ENCODE measurements at places on chromosomes 7 and 10.

DNA sequence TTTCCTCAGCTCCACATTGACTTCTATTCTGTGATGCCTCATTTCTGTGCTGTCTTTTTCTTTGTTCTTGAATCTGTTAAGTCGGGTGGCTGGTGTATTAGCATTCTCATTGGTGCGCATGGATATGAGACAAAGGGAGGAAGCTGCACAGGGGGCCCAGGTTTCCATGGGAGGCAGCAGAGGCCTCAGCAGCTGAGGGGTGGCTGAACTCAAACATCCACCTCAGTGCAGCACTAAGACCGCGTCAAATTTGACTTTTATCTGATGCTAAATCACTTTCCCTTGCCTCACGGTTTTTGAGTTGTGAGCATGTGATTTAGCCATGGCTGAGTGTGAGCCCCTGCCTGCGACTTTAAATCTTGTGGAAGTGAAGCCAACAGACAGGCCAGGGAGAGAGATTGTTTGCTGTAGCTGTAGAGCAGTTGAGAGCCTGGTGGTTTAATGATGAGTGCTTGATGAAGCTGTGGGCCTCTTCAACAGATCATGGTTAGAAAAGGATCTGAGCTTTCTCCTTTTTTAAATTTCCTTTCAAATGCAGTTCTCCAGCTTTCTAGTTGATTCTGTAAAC is 193.3 kb upstream of the ZNF804B start:
- DNase-seq = no peak

DNA sequence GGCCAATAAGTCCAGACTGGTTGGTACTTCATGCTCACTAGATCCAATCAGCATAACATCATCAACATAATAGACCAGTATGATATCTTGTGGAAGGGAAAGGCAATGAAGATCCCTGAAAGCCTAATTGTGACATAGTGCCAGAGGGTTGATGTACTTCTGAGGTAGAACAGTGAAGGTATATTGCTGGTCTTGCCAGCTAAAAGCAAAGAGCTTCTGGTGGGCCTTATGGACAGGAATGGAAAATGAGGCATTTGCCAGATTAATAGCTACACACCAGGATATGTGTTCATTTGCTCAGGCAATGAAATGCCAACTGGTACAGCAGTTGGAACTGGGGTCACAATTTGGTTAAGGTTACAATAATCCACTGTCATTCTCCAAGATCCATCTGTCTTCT is 156.4 kb downstream of the HTR7 start:
- DNase-seq = no peak

DNA sequence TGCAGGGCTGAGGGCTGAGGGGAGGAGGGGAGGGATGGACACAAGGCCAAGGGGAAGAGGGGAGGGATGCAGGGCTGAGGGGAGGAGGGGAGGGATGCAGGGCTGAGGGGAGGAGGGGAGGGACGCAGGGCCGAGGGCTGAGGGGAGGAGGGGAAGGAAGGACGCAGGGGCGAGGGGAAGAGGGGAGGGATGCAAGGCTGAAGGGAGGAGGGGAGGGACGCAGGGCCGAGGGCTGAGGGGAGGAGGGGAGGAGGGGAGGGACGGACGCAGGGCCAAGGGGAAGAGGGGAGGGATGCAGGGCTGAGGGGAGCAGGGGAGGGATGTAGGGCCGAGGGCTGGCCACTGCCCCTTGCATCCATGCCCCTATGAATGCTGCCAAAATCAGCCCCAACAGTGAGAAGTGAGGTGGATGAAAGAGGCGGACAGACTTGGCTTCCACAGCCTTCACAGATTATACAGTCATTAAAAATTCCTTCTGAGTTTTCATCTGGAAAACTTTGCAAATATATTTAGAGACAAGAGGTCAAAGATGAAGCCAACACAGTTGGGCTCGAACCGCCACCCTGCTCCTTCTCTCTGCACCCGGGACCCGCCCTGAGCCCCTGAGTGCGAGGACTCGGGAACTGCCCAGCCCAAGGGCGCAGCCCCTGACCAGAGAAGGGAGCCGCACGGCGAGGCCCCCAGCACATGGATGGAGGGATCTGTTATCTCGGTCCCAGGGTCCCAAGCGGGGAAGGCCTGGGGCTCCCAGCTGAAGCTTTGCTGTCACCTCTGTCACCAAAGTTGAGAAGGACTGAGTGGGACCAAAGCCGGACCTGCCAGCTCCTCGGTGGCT is 65.8 kb downstream of the DIP2C start:
- DNase-seq = no peak

DNA sequence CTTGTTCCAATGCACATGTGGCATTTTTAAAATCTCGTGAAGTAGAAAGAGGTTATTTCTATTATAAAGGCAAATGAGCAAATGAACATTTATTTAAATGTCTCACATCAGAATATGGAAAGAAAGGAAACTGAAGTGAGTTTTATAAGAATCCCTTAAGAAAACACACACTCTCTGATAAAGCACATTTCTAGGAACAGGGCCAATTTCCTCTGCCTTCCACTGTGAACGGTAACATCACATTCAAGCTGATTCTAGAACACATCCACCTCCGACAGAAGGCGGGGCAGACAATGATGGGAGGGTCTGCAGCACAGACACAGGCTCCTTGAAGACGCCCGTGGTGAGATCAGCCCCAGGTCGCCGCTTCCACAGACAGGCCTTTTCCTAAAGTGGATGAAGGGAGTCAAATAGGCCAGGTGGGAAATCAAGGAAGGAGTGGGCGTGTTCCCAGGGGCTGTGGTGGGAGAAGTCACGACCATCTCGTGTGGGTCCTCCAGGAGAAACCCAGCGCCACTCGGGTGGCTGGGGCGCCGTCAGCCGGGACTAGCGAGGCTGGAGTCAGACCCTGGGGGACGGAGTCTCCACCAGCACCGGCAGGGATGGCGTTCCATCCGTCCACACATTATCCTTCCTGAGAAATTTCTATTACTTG is 31.1 kb downstream of the PITRM1 start:
- DNase-seq = no peak

- no peak for DNase-seq
Observed at GRCh38 chr10:106959521-106959920, 205.0 kb downstream of the SORCS1 start.

DNA sequence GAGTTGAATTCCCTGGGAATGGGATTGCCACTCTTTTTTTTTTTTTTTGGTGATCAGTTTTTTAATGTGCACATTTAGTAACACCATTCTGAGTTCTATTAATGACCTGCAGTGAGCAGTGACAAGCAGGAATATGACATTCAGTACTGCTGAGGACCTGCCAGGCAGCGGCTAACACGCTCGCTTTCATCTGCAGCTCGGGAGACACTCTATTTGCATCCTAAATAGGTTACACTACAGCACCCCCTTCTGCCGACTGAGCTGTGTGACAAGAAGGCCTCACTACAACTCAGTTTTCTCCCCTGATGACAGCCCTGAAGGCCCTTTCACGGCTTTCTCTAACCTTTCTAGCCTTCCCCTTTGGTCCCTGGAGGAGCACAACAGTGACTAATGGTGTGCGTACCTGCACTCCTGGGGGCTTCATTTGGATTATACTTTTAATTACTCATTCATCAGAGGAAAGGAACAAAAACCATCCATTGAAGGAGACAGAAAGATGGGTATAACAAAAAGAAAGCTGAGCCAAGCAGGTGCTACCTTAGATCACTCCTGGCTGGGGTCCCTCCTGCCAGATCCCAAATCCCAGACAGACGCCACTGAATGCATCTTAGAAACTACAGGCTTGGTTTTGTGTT is 872.4 kb downstream of the LRMDA start:
- peak; percentile 49 for DNase-seq
